ENCODE measurements at places on chromosomes 12 and 14. TPM values are rescaled to one million over a fixed set of nuclear protein-coding genes. Genes with fewer than 3 reads are reported as not detected.

- no peak for DNase-seq
These were observed 20.2 kb upstream of the FZD10 start for GRCh38 chr12:130141901-130142683.

DNA sequence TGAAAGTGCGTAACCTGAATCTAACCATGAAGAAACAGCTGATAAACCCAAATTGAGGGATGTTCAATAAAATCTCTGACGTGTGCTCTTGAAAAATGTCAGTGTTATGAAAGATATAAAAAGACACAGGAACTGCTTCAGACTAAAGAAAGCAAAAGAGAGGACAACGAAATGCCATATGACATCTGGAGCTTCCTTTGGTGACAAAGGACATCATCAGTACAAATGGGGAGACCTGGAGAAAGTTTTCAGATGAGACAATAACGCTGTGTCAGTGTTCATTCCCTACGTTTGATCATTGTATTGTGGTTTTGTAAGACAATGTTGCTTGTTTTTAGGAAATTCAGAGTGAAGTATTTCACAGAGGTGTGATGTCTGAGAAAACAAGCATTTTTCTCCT lies 125.9 kb upstream of the MAP1LC3B2 start:
- DNase-seq = no peak

- DNase-seq = peak; percentile 53
These were observed 109.4 kb upstream of the ATF7IP start for GRCh38 chr12:14256121-14256520.

DNA sequence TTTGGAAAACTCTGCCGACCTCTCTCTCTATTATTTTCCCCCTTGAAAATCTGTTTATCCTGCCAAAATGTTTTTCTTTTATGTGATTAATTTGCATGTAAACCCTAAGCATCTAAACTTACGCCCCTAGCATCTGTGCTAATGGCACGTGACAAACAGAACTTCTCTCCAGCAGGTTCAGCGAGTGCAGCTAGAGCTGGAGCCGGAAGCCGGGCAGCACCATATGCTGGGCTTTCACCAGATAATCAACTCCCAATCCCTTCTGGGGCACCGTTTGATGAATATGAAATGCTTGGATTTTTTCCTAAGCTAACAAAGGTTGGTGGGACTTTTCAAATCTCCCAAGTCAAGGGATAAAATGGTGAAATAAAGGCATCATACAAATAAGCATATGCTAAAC lies 667.5 kb upstream of the TMEM132C start:
- no peak for DNase-seq

DNA sequence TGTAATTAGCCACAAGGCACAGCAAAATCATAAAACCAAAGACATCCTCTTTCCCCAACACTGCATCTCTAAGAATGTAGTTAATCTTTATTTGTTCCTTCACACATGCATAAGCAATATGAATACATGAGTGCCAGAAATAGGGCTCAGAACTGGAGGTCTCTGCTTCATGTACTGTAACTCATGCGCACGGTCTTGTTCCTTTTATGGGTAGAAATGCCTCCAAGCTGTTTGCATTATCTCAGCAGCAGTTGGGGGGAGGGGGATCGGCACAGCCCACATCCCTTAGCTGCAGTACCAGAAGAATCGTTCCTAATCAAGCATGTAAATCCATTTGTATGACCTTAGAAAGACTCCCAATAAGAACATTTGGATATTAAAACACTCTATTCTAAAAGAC lies 20.0 kb downstream of the RHOJ start:
- DNase-seq = no peak

DNA sequence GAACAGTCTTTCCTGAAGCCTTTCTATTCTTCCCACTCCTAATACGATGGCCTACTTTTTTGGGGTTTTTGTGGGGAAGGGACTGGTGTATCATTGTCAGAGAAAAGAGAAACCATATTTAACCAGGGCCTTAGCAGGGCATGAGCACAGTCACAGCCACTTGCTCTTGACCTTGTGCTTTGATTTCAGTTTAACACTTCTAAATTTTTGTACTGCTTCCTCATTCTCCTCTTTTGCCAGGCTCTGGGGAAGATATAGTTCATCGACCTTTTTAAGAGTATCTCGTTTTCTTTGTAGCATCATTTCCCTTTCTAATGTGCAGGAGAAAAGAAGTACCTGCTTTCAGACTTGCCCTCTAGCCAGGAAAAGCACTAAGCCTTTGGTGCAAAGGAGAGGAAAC lies 2.2 kb downstream of the ZBTB1 start:
- DNase-seq = no peak

GRCh38 chr12:121918679-121919038 lies 267 bp downstream of the CFAP251 start:
- no peak for DNase-seq

DNA sequence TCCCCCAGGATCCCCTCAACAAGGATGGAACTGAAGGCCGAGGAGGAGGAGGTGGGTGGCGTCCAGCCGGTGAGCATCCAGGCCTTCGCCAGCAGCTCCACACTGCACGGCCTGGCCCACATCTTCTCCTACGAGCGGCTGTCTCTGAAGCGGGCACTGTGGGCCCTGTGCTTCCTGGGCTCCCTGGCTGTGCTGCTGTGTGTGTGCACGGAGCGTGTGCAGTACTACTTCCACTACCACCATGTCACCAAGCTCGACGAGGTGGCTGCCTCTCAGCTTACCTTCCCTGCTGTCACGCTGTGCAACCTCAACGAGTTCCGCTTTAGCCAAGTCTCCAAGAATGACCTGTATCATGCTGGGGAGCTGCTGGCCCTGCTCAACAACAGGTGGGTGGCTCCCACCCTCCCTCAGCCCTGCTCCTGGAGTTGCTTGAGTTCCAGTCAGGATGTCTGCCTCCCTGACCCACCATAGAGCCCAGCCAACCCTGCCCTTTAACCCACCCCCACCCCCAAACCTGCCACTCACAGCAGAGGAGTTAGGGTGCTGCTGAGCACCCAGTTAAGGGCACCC lies 1.4 kb downstream of the ASIC1 start:
- DNase-seq = no peak

GRCh38 chr14:91378930-91379578 lies 38.6 kb downstream of the CCDC88C start:
- DNase-seq = no peak

DNA sequence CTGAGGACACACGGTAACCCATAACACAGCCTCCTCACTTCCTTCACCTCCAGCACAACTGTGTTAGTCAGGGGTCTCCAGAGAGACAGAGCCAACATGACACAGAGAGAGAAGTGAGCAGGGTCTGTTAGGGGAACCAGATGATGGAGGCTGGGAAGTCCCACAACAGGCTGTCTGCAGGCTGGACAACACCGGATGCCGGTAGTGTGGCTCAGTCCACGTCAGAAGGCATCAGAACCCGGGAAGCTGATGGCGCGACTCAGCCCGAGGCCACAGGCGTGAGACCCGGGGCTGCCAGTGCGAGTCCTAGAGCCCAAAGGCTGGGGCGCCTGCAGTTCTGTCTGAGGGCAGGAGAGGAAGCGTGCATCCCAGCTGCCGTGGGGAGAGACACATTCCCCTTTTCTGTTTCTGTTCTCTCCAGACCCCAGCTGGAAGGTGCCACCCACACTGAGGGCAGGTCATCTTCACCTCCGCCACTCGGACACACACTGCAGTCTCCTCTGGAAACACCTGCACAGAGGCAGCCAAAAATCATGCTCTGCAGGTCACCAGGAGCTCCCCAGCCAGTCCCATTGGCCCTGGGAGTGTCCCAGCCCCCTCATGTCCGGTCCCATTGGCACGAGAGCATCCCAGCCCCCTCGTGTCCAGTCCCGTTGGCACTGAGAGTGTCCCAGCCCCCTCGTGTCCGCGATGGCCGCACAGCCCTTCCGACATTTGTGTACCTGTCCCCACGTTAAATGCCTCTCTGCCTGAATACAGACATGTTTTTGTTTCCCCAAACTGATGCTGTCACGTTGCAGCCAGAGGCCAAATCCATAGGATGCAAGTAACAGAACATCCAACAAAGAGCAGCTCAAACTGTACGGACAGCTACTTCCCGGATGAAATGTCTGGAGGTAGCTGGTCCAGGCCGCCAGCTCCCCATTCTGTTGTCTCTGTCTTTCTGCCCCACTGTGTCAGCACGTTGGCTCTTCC lies 7.9 kb upstream of the FBRSL1 start:
- DNase-seq = no peak

DNA sequence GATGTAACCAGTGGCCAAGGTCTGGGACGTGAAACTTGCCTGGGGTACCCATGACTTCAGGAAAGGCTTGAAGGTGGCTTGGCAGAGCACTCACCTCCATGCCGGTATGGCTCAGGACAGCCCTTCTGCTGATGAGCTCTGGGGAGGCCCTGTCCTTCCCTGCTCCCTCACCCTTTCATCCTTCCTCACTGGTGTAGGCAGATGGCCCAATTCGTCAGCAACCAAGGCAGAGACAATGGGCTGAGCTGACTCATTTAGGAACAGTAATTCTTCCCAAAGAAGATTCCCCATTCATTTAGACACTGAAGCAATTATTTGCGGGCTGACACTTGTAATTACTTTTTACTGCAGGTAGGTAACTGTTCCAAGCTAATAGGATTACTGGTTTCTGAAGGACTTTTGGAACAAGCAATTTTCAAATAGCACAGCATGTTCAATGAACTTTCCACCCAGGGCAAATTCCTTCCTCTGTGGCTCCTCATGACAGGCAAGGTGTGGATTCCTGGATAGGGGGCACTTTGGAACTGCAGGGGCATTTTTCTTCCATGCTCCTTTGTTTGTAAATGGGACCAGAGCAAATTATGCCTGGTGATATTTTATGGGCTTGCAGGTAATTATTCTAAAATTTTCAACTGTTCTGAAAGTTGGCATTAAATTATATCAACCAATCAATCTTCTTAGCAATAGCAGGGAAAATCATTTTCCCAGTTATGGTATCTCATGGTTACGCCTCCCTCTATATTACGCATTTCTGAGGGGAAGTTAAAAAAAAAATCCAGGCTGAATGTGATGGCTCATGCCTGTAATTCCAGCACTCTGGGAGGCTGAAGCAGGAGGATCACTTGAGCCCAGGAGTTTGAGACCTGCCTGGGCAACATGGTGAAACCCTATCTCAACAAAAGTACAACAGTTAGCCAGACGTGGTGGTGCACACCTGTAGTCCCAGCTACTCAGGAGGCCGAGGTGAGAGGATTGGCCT lies 24.1 kb upstream of the NRDE2 start:
- DNase-seq = peak; percentile 45

- DNase-seq = no peak
These were observed at the start of gene C14orf39 for GRCh38 chr14:60485598-60486251. C14orf39 (minus strand) TSS chr14:60486063; CDS start chr14:60485078, 985 bp downstream.

DNA sequence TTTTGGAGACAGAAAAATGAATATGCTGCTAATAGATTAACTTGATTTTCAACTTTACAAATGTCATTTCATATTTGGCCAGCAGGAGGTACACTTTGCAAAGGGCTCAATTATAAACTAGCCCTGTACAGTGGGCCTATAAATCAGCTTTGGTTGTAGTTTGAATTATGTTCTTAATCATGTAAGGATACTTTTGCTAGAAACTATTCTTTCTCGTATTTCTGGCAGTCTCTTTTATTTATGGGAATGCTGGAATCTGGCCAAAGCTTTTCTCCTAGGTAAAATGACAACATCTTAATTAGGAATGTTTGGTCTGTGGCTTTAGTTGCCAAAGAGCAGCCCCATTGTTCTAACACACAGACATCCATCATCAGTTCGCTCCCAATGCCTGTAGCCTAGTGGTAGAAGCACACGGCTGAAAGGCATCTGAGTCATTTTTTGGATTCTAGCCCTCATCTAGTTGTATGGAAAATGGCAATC lies 1322.3 kb upstream of the SEL1L start:
- peak; percentile 91 for DNase-seq

DNA sequence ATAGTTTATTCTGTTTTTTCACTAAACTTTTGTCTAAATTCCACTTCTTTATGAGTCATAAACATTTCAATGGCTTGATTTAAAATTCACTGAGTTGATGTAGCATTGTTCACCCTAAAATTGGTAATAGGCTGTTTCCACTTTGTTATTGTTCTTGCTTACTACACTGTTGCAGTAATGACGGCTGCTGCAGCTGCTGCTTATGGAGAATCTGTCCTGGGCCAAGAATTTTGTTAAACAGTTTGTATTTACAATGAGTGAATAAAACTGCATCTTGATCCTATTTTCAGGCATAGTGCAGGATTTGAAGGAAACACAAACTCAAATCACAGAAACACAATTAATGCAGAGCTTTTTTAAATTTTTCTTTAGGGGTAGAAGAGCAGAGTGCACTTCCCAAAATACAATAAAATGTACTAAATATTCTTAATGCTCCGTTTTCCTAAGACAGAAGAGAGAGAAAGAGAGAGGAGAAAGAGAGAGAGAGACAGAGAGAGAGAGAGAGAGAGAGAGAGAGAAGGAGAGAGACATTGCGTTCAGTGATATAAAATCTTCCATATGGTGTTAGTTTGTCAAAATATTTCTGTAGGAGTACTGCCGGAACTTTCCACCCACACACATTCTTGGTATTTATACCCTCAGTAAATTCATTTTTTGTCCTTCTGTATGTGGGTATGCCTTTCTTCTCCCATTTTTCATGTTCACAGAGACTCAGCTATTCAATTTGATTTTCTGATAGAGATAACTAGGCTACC lies 266.4 kb downstream of the LRFN5 start:
- no peak for DNase-seq

GRCh38 chr12:25958428-25959070 lies at the start of gene RASSF8:
RASSF8 (plus strand) TSS chr12:25958682; CDS start chr12:26055344, 96,662 bp downstream.
- no peak for DNase-seq

- DNase-seq = no peak
These were observed 129.0 kb downstream of the RBM19 start for GRCh38 chr12:113837084-113837483.

GRCh38 chr12:52354200-52354599 lies 13.1 kb downstream of the KRT85 start:
- DNase-seq = no peak

DNA sequence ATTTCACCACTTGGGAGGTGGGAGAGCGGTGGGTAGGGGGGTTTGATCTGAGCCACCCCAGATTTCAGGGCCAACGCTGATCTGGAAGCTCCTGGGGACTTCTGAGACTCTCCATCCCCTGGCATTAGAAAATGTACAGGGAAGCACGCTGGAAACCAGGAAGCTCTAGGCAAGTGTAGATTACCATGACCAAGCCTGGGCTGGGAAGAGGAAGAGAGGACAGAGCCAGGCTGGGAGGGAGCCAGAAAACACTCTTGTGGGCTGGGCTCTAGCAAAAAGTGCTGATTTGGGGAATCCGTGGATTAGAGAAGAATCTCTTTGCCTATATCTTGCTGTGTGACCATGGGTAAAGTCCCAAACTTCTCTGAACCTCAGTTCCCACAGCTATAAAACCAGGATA lies 236.7 kb downstream of the BCL11B start:
- DNase-seq = no peak

GRCh38 chr14:46233786-46234185 lies 417.8 kb downstream of the RPL10L start:
- DNase-seq = no peak

- no peak for DNase-seq
These were observed 29.8 kb downstream of the OR10P1 start for GRCh38 chr12:55666508-55666907.

GRCh38 chr14:99245564-99246511 lies 26.2 kb downstream of the BCL11B start:
- no peak for DNase-seq

GRCh38 chr12:65590318-65590717 lies 234.0 kb upstream of the HMGA2 start:
- peak; percentile 39 for DNase-seq

The EPYC gene
- not detected for total RNA-seq

The C12orf60 gene
- 1.7 TPM for total RNA-seq

The MBIP gene
- 5.1 TPM for total RNA-seq

The SPX gene
- total RNA-seq = 0.07 TPM

The CCDC196 gene
- not detected for total RNA-seq

The CMA1 gene
- not detected for total RNA-seq

Measured in HT1080 (cell line).